ENCODE measurements at places on chromosomes 5 and 9.

GRCh38 chr5:105695941-105696340 is 1974.8 kb downstream of the EFNA5 start:
- no peak for DNase-seq

- no peak for DNase-seq
Observed at GRCh38 chr5:141824717-141825116, 53.5 kb downstream of the PCDH1 start.

DNA sequence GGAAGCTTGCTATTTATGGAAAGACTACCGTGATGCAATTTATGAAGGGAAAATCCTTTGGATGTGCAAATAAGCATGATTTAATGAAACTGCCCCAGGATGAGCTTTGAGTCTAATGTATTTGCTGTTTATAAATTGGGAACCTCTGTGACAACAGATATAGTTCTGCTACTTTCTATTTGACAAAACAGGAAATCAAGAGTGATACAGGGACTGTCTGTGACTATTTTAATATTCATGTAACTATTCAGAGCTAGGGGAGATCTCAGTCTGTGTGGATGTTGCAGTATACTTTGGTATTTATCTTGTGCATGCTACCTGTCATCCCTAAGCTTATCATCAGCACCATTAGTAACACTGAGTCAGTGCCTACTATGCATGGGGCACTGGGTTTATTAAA is 132.1 kb downstream of the PDZD2 start:
- DNase-seq, result no peak

- DNase-seq, result no peak
Observed at GRCh38 chr9:137127301-137128157, 11.4 kb upstream of the GRIN1 start.

GRCh38 chr9:70578720-70579119 is 164.3 kb upstream of the KLF9 start:
- no peak for DNase-seq

GRCh38 chr5:62974623-62975022 is 396.0 kb downstream of the LRRC70 start:
- DNase-seq, result no peak

GRCh38 chr5:72508241-72509170 is 1.3 kb upstream of the ZNF366 start:
- no peak for DNase-seq

DNA sequence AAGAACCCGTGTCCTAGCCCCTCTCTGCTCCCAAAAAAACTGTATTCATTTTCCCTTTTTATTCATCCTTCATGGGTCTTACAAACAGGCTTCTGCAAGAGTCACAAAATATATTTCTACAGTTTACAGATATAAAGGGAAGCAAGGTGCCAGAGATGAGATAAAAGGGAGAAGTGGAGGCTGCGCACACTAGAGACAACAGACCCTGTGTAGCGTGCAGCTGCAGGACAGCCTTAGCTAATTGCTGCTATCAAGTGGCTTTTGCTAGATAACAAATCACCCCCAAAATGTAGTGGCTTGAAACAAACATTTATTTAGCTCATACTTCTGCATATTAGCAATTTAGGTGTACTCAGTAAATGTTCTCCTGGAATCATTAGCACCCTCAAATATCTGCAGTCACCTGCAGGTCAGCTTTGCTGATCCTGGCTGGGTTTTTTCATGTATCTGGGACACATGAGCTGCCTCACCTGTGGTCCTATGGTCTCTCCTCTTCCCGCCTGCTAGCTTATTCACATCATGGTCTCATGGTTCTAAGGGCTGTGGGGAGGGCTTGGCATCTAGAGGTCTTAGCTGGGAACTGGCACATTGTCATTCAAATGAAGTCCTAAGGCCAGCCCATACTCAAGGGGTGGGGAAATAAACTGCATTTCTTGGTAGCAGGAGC is 29.4 kb downstream of the ARHGEF37 start:
- no peak for DNase-seq
